HCT116 (cell line): ENCODE measurements at places on chromosomes 16 and 17.

DNA sequence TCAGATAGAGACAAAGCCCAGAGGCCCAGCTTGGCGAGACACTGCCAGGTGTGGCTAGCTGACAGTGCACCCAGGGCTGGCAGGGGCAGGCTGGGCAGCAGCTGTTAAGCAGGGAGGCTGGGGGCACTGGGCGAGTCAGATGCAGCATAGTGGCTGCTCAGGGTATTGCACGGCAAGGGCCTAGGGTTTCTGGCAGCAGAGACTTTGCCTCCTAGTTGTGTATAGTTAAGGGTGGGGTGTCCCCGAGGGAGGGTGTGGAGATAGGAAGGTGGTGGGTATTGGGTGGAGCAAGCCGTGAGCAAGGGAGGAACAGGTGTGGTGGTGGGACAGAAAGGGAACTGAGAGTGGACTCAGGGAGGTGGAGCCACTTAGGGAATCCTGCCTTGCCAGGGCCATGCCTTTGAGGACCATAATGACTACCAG, 66.0 kb downstream of the SMPD3 start:
- DNase-seq, result no peak

DNA sequence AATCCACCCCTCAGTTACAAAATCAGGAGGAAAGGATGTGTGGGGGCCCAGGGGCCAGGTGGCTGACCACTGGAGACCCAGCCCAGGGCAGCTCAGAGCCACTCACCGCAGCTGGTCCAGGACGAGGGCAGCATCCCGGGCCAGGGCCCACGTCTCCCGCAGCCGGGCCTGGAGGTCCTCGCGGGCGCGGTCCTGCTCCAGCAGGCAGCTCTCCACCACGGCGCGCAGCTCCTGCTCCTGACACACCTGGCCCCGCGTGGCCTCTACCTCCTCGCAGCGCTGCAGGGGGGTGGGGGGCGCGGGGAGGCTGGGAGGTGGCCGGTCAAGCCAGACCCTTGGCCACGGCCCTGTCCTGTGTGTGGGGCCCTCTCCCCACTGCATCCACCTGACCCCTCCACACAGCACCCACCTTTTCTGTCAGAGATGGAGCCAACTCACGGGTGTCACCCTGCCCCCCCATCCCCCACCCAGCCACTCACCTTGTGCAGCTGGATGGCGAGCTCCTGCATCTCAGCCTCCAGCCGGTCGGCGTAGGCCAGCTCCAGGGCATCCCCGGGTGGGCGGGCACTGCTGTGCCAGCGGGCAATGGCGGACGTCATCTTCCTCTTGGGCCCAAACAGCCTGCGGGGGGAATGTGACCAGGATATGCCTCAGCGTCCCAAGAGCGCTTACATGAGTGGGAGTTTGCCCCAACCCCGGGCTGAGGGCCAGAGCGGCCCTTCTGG, 5.1 kb downstream of the NUDT16L1 start:
- DNase-seq, result no peak

GRCh38 chr17:82685291-82685690, 13.2 kb downstream of the RAB40B start:
- no peak for DNase-seq

DNA sequence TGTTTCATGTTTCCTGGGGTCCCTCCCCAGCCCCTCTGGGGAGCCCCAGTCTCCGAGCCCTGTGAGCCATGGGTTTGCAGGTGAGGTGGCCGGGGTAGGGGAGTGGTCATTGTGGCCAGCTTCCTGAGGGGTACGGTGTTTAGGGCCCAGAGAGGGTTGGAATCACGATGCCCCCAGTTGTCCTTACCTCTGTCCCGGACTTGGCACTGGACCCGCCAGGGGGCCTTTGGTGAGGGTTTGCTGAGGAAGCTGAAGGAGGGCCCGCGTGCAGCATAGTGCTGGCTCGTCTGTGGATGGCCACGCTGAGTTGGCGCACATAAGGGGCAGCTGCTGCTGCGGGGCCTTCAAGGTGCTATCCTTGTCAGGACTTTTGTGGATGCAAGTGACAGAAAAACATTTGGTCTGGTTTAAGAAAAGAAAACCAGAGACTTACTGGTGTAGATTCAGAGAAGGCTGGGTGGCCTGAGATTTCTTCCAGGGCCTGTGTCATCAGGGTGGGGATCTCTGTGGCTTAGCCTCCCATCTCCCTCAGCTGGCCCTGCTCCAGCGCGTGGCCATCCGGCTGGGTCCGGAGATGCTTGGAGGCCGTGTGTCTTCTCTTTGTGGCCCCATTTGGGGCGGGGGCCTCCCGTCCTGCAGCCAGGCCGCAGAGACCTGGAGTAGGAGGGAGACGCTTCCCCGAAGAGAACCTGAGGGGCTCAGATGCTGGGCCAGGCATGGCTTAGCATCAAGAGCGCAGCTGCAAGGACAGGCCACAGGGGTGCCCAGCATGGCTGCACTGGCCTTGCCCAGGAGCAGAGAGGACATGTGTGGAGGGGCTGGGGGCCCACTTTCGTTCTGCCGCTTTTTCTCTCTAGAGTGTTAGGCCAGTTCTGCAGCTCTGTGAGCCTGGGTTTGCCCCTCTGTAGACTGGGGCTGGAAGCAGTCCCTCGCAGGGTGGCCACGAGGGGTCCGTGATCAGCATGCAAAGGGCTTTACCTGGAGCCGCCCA, 33.7 kb upstream of the NUDT16L1 start:
- no peak for DNase-seq

GRCh38 chr17:2372681-2373080, 28.2 kb downstream of the MNT start:
- DNase-seq, result no peak

DNA sequence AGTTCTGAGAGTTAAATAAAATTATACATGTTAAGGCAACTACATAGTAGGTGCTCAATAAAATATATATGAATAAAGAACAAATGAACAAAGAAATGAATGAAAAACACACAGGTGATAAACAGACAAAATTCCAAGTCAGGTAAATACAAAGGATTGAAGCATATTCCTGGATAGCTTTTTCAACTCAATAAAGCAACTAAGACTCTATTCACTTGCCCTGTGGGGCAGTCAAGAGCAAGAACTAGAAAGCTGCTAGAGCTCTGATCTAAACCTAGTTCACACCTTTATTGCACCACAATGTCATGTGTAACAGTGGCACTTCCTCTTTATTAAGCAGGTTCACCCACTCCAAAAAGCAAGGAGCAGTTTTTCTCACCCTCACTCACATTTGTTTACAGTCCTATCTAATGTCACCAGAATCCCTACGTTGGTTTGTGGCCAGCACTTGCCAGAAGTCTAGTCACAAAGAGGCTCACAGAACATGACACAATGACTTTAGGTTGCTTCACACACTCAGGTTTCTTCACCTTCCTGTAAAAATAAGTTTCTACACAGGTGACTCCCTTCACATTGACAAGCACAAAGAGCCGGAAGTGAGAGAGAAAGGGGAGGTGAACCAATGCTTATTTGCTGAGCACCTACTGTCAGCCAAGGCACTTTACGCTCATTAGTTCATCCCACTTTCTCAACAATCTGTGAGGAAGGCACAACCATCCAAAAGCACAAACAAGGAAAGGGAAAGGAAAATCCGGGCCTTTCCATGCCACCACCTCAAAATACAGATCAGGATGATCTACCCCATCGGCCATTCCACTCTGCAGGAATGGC, 70.8 kb downstream of the XPO6 start:
- DNase-seq, result no peak

DNA sequence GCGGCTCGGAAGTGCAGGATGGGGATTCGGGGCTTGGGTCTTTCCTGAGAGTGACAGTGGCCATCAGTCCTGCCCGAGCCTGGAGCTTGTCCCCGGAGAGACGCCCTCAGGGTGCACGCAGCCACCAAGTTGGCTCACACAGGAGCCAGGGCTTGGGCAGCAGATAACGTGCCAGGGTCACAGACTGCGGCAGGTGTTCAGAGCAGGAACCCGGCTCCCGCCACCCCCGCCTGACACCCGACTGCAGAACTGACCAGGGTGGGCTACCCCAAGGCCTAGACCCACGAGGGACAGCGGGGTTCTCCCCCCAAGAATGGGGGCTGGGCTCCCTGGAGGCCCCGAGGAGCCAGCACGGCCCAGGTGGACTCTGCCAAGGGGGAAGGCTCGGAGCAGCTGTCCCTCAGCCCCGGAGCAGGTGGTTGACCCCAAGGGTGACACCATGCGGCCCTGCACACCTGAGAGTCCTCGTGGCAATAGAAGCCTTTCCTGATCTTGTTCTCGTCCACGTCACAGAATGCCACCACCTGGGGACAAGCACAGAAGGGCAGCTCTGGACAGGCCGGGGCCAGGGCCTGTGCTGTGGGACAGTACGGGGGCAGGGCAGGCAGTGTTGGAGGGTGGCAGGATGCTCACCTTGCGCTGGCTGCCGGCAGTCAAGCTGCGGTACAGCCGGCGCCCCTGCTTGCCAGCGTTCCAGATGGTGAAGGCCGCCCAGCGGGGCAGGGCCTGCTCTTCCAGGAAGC, 117.1 kb upstream of the ZNF750 start:
- DNase-seq, result no peak

GRCh38 chr17:67500677-67501300, 123.7 kb downstream of the PITPNC1 start:
- DNase-seq, result no peak

GRCh38 chr17:78196716-78197115, 9.6 kb downstream of the AFMID start:
- DNase-seq, result no peak

- DNase-seq, result no peak
Observed at GRCh38 chr17:46195939-46196716, 2.9 kb upstream of the KANSL1 start.

GRCh38 chr16:6382924-6383459, 949.7 kb upstream of the RBFOX1 start:
- no peak for DNase-seq

GRCh38 chr17:58262149-58262548, 18.6 kb downstream of the MPO start:
- DNase-seq, result no peak

GRCh38 chr16:49161191-49161590, 120.4 kb downstream of the CBLN1 start:
- DNase-seq, result no peak

- no peak for DNase-seq
Observed at GRCh38 chr16:77570574-77570973, 135.7 kb upstream of the ADAMTS18 start.

DNA sequence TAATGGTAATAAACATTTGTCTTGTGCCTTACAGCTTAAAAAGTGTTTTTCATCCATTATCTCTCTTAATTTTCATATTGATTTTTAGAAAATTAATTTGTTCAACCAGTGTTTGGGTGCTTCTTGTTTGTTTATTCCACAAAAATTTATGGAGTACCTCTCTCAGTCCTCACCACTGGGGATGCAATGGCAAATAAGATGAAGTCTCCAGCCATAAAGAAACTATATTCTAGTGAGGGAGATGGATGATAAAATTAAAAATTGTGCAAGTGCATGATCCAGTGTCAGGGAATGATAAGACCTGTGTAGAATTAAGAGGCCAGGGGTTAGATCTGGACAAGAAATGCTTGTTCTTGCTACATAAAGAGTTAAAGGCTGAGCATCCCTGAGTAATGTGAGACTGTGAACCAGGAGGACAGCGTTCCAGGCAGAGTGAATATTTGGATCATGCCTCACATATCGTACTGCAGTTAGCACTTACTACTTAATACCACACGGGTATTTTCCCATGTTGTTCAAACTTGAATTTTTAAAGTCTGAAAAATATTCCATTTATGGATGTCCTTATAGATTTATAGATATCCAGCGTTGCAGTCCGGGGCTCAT, 535.7 kb upstream of the HSBP1 start:
- no peak for DNase-seq

DNA sequence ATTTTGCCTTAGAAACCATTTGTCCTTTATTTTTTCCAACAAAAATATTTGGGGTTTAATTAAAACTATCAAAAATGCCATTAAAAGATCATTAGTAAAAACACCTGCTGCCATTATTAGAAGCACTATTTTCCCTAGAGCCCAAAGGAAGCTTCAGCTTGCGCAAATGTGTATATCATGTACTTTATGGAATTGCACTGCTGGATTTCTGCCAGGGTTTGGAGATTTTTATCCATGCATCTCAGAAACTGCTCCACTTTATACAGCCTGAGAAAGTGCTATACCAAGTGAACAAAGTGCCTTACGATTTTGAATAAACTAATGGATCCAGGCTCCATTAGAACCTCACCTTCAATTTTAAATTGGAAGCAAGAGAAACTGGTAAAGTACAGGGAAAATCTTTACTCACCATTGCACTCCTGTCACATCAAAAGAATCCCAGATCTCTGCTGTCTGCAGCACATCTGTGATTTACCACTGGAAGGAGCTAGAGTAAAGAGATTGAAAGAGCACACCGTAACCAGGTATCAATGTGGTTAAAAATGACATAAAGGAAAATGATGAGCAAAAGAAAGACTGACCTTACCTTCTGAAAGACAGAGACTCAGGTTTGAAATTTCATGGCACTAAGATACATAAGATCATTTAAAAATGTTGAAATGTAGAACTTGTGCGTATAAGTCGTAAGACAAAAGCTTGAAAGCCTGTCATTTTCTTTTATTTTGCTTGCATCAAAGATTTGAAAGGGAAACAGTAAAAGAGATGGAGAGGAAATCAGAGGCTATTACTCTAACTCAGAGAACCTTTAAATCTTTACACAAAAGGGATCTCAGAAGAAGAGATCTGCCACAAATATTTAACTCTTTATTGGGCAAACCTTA, 678.1 kb upstream of the GOT2 start:
- no peak for DNase-seq

GRCh38 chr17:58525239-58525638, 10.8 kb upstream of the MTMR4 start:
- no peak for DNase-seq

DNA sequence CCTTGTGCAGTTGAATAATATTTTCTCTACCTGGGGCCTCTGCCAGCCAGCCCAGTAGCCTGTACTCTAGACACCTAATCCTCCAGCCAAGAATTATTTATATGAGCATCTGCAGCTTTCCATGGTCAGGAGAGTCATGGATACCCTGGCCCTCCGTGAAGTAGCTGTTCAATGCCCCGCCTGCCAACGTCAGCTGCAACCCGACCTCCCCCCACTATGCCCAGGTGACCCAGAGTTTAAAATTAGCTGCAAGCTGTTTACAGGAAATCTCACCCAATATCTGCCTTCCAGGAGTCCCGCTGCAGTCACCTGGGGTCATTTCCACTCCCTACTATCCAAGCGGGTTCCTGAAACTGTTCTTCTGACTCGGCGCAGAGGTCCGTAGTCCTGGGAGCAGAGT, 12.3 kb downstream of the SDR42E2 start:
- DNase-seq, result no peak

GRCh38 chr16:66691234-66691633, 5.3 kb downstream of the CMTM4 start:
- DNase-seq, result no peak

GRCh38 chr16:57252148-57252721, 7.2 kb downstream of the ARL2BP start:
- no peak for DNase-seq

GRCh38 chr16:1762196-1762878, 9.0 kb downstream of the NME3 start:
- DNase-seq, result no peak

DNA sequence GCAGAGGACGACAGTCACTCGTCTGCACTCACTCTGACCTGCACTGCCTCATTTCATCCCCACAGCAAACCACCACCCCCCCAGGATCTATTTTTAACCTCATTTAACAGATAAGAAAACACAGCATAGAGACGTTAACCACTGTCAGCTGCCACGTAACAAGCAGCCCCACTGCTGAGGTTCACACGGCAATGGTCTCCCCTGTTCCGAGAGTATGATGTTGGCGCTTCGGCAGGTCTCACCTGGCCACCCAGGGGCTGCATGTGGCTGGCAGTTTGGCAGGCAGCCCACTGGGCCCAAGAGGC, 16.1 kb downstream of the ZNF469 start:
- DNase-seq, result no peak

GRCh38 chr16:19718624-19718965, 524 bp downstream of the IQCK start:
- no peak for DNase-seq

- DNase-seq, result no peak
Observed at GRCh38 chr17:42841975-42842685, 2.2 kb upstream of the AOC2 start.
